MCF 10A (cell line): ENCODE measurements at places on chromosomes 11 and 22. TPM values are rescaled to one million over a fixed set of nuclear protein-coding genes. Genes with fewer than 3 reads are reported as not detected.

Gene CD3D
- total RNA-seq, result not detected in 2 replicates

Gene MUC15
- total RNA-seq, result not detected in 2 replicates

Gene SCGB1A1
- total RNA-seq, result not detected in 2 replicates

Gene SLC22A6
- not detected in 2 replicates for total RNA-seq

Gene SLC22A25
- not detected in 2 replicates for total RNA-seq

Gene NXPE2
- not detected in 2 replicates for total RNA-seq

Gene CARD10
- 20.6 and 22.7 TPM in 2 replicates for total RNA-seq

Gene SCGB1D1
- total RNA-seq, result not detected in 2 replicates

Gene HIKESHI
- 47.6 and 53.9 TPM in 2 replicates for total RNA-seq

Gene OR52E2
- not detected in 2 replicates for total RNA-seq

Gene NRIP3
- total RNA-seq, result 0.19 and 0.37 TPM in 2 replicates

Gene BTBD18
- total RNA-seq, result not detected in 2 replicates

Gene DEUP1
- total RNA-seq, result not detected in 2 replicates

Gene ZBED5
- total RNA-seq, result 38.9 and 53.3 TPM in 2 replicates

Gene MS4A12
- total RNA-seq, result not detected in 2 replicates

Gene GGA1
- total RNA-seq, result 52.7 and 59.1 TPM in 2 replicates

Gene TBX1
- total RNA-seq, result not detected in 2 replicates

Gene PLAAT5
- not detected in 2 replicates for total RNA-seq

Gene AGBL2
- 0.86 and 1.2 TPM in 2 replicates for total RNA-seq

Gene YPEL4
- 0.16 TPM in 1 of 2 replicates, not detected in the other for total RNA-seq

Gene ANO5
- not detected in 2 replicates for total RNA-seq

Gene KIAA0930
- total RNA-seq, result 61.9 and 63.4 TPM in 2 replicates

Gene C11orf52
- 1.3 and 2.0 TPM in 2 replicates for total RNA-seq

Gene PRR33
- not detected in 2 replicates for total RNA-seq

Gene KIAA1671
- 61.0 and 68.1 TPM in 2 replicates for total RNA-seq

Gene MMP8
- total RNA-seq, result 0.12 TPM in 1 of 2 replicates, not detected in the other

Gene MRGPRX3
- total RNA-seq, result 0.34 and 0.79 TPM in 2 replicates

Gene DCDC1
- 0.19 TPM in 1 of 2 replicates, not detected in the other for total RNA-seq

Gene RASGRP2
- total RNA-seq, result not detected in 2 replicates

Gene CADM1
- not detected in 2 replicates for total RNA-seq

Gene FXYD2
- not detected in 2 replicates for total RNA-seq

Gene ME3
- total RNA-seq, result 0.49 TPM in 1 of 2 replicates, not detected in the other
